ENCODE measurements at places on chromosomes 1 and 21. TPM values are rescaled to one million over a fixed set of nuclear protein-coding genes. Genes with fewer than 3 reads are reported as not detected.

- no peak for DNase-seq
These were observed 192.4 kb downstream of the HIVEP3 start for GRCh38 chr1:41726292-41726691.

- DNase-seq: peak; percentile 83
These were observed 108.0 kb downstream of the PGBD5 start for GRCh38 chr1:230317823-230318819.

The KRTAP19-4 gene
- not detected for total RNA-seq

The TTC24 gene
- 0.31 TPM for total RNA-seq

The PTGER3 gene
- total RNA-seq: 0.24 TPM

The MTMR11 gene
- 5.4 TPM for total RNA-seq
